NCI-H82 (cell line): ENCODE measurements at places on chromosomes 5 and 9.

- no peak for DNase-seq
These were observed 20.1 kb downstream of the STK10 start for GRCh38 chr5:172167895-172168294.

- DNase-seq: no peak
These were observed 73.6 kb upstream of the DAB2 start for GRCh38 chr5:39498278-39498952.

GRCh38 chr5:75320371-75320770 is 16.6 kb upstream of the HMGCR start:
- DNase-seq: no peak

DNA sequence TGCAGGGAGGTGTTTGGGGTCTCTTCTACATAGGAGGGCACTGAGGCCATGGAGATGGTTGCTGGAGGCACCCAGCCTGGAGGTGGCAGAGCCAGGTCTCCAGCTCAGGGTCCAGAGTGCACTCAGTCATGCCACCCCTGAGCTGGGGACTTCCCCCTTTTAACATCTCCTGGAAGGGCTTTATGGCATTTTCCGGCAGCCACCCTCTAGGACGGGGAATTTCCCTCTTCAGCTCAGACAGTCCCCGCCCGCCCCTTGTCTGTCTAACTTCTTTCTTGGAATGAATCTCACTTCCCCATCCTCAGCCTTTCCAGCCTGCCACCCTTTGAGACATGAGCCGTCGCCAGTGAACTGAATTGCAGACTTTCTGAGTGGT is 49.9 kb downstream of the COL15A1 start:
- no peak for DNase-seq

- no peak for DNase-seq
These were observed 30.0 kb upstream of the SUSD3 start for GRCh38 chr9:93028448-93029006.

GRCh38 chr9:37542895-37543294 is 33.3 kb downstream of the FBXO10 start:
- DNase-seq: no peak

DNA sequence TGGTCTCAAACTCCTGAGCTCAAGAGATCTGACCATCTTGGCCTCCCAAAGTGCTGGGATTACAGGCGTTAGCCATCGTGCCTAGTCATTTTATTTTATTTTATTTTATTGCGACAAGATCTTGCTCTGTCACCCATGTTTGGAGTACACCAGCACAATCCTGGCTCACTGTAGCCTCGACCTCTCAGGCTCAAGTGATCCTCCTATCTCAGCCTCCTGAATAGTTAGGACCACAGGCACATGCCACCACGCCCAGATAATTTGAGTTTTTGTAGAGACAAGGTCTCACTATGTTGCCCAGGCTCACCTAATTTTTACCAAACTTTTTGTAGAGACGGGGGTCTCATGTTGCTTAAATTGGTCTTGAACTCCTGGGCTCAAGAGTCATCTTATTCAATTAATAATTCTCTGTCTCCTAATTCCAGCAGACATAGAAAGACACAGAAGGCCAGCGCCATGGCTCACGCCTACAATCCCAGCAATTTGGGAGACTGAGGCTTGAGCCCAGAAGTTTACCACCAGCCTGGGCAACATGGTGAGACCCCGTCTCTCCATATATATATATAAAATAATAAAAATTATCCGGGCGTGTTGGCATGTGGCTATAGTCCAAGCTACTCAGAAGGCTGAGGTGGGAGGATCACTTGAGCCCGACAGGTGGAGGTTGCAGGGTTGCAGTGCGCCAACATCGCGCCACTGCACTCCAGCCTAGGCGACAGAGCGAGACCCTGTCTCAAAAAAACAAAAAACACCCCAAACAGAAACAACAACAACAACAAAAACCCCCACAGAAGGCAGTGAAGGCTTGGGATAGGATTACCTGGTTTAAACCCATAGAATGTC is 1.0 kb upstream of the UBAP1 start:
- DNase-seq: no peak

DNA sequence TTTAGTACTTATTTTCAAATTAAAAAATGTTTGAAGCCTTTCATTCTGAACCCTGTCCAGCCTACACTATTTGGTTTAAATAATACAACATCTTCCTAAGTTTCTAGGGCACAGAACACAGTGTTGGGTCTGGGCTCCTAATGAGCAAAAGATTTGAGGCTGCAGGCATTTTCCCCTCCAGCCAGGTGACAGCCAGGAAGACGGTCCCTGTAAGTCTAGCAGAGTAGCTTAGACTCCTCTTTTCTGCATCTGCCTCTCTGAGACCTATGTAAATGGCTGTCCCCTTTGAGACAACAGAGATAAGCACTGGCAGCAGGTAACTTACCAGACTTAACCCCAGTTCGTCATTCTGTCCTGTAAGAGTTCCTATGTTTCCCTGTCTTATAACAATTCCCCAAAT is 141.8 kb downstream of the CDC42SE2 start:
- no peak for DNase-seq

DNA sequence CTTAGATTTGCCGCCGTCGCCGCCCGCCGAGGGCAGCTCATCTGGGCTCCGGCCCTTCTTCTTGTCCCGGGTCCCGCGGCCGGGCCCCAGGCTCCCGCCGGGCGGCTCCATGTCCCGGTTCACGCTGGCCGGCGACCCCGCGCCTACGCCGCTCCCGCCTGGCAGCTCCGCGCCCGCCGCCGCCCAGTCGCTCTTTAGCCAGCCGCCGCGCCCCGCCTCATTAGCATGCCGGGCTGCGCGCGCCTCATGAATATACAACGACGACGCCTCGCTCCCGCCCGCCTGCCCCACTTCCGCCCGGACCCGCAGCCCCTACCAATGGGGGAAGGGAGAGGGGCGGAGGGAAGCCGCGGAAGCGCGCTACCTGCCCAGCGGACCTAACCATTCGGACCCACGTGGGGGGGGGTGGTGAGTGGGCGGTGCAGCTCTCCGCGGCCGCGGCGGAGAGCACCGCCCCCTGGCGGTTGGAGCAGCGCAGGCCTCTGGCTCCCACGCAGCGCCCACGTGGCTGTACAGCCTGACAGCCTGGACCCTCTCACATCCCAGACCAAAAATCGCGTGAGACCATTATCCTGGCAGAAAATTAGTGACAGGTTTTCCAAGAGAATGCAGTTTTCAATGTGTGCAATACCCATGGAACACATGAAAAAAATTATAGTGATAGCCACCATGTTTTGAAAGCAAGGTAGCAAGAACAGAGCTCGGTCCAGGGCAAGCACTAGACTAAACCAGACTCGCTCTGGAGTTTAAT is at the start of gene DIAPH1:
Gene DIAPH1 (minus strand): TSS at position 197 of the 751 bp plus-strand sequence. CDS start 86 bp downstream, at position 111.
- peak; percentile 97 for DNase-seq

DNA sequence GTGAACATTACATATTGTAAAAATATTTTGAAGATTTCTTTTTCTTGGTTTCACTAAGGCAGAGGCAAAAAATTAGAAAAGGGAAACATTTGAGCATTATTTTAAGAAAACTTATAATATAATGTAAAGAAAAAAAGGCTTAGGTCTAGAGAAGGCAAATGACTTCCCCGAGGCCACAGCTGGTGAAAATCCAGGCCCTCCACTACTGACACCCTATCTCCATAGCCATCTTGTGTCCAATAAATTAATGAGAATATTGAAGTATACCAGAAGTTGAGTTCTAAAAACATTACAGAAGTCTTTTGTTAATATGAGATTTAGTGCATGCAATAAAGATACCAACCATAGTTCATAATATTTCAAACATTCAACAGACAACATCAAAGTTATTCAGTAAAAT is 459.9 kb upstream of the RORB start:
- DNase-seq: no peak

GRCh38 chr5:6302075-6302474 is 76.3 kb downstream of the MED10 start:
- peak; percentile 70 for DNase-seq

DNA sequence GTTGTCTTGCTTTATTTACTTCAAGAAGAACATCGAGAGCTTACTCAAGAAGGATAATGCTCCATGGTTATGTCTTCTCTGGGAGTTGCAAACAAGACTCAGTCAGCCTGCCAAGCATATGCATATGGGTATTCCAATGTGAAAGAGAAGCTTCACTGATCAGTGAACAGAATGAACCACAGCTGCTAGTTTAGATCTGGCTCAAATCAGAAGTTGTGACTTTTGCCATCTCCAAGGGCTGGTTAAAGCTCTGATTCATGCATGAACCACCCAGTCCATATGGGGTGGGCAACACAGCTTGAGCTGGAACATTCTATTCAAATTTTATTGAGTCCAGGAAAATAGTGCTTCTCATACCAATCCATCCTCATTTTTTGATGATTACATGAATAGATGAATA is 50.0 kb downstream of the ATPSCKMT start:
- DNase-seq: no peak

DNA sequence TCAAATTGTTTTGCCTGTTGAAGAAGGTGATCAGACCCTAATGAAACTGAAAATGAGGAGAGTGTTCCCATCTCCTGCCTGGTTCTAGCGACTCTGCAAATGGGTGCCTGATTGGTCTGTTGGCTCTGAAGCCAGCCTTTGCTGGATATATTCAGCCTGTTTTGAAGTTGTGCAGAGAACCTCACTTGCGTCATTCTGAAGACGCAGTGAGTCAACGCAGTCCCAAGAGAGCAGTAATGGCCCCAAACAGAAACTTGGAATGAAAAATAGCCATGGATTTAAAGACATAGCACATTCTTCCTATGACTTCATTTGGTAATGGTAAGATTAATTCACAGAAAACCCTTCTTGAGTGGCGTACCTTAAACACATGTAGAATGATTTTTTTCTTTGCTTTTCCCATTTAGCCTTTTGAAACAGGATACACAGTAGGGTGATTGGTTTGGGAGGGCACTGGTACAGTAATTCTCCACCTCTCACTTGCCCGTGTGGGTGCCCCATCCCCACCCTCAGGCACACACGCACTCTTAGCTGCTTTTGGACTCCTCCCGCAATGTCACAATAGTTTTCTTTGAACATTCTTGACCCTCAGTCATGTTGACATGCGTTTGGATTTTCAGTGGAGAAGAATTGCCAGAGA is 54.1 kb upstream of the ABL1 start:
- DNase-seq: no peak

- peak; percentile 85 for DNase-seq
These were observed 42.2 kb downstream of the C9orf153 start for GRCh38 chr9:86217076-86217755.

DNA sequence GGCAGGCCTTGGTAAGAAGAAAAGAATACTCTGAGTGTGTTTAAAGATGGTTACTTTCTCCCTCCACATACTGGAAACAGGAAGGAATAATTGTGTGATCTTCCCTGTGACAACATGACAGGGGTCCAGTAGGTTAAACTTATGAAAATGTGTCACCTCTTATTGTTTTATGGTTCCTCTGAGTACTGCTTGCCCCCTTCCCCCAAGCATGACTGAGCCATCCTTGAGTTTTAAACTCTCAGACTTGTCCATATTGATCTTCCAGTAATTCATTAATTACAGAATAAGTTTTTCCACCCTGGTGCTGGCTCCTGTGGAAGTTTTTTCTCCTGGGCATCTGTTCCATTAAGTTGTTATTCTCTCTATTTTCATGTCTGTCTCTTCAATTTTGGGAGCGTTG is 95.8 kb downstream of the CNTLN start:
- DNase-seq: no peak

DNA sequence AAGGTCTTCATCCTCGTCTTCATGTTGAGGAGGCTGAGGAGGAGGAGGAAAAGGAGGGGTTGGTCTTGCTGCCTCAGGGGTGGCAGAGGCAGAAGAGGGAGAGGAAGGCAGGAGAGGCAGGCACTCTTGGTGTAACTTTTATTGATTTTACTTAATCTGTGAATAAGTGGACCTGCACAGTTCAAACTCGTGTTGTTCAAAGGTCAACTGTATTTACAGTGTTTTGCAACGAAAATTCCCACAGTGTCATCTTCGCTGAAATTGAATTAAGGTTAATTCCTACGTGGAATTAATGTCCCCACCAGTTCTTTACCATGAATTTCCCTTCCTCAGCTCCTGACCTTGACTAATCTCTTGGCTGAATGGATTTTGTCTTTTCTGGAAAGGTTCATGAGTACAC is 21.2 kb upstream of the ENHO start:
- DNase-seq: no peak

- DNase-seq: no peak
These were observed 9.7 kb downstream of the TERT start for GRCh38 chr5:1285141-1285540.

- DNase-seq: no peak
These were observed 279.8 kb downstream of the FSTL4 start for GRCh38 chr5:133332439-133333024.

- no peak for DNase-seq
These were observed 94.0 kb downstream of the PPARGC1B start for GRCh38 chr5:149824120-149824519.

DNA sequence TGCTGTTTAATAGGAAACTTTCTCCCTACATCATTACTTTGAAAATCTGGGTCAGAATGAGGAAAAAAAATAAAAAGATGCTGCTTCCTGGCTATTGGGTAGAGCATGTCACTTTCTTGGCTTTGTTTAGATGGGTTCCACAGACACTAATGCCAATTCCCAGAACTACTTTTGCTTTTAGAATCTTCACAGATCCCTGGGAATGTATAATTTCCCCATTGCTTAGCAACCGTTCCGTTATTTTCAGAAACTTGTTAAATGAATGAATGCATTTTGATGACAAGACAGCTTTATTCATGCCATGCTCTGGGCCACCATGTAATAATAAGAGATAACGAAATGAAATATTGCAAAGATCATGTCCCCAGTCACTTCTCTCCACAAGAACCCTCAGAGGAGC is 126.5 kb upstream of the TRPC7 start:
- DNase-seq: no peak

DNA sequence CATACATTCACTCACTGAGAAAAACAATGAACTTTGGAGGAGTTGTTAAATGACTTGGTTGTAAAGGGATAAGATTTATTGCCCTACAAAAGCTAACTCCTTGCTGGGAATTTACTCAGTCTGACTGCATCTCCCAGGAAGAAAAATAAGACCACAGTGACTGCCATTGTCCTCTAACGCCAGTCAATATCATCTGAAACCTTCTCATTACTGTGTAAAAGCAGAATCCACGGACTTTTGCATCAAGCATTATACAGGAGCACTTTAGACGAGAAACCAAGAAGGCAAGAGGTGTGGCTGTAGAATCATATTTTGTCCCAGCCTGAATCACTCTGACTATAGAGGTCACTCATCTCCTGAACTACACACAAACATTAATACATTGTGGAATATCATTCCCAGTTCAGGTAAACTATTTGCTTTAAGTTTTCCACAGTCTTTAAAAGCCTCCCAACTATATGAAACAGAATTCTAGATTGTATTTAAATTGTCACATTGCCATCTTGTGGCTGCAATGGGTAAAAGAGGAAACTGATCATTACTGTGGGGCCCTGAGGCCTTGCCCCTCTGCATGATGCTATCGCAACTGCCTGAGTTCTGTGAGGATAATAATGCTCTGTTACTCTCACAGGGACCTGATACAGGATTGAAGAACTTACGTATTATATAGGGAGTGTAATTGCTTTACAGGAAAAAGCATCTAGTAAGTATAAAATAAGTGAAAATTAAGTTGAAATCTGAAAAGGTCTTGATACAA is 142.9 kb downstream of the SLCO4C1 start:
- DNase-seq: peak; percentile 63

DNA sequence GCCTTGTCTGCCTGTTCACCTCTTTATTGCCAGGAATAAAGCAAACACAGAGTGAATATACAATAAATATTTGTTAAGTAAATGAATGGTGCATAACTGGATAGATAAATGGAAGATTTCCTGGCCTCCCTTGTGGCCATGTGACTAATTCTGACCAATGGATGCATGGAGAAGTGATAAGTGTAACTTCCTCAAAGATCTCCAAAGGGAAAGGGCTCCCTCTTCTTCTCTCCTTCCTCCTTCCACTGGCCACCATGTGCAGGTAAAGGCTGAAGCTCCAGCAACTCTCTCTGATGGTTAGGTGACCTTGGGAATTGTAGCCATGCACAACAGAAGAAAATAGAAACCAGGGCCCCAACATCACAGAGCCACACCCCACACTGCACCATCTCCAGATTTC is 174.4 kb downstream of the EBF1 start:
- no peak for DNase-seq
